ENCODE measurements at places on chromosomes 6 and 20.

GRCh38 chr20:1619861-1620444 lies at the start of gene SIRPB1:
SIRPB1 (minus strand) TSS chr20:1620009; CDS start chr20:1619944, 65 bp downstream.
- no peak for DNase-seq

DNA sequence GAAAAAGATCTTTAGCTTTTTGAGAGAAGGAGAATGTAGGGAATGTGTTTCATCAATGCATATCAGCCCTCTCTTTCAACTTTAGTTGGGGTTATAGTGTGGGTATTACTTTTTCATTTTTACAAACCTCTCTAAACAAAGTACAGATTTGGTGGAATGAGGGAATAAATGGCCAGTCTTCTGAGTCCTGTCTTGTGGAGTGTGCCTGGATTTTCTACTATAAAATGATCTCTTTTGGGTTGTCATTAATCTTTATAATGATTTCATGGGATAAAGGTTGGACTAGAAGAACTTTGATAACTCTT lies 209.3 kb downstream of the RNF144B start:
- no peak for DNase-seq

GRCh38 chr20:12171923-12172524 lies 254.3 kb downstream of the BTBD3 start:
- no peak for DNase-seq

- no peak for DNase-seq
Observed at GRCh38 chr6:25054469-25054868, 118.7 kb upstream of the RIPOR2 start.

- DNase-seq = no peak
Observed at GRCh38 chr6:128727500-128727899, 155.4 kb upstream of the LAMA2 start.

GRCh38 chr20:53091789-53092188 lies 119.6 kb downstream of the TSHZ2 start:
- DNase-seq = no peak

GRCh38 chr20:18645851-18646250 lies 58.0 kb downstream of the DTD1 start:
- DNase-seq = no peak

DNA sequence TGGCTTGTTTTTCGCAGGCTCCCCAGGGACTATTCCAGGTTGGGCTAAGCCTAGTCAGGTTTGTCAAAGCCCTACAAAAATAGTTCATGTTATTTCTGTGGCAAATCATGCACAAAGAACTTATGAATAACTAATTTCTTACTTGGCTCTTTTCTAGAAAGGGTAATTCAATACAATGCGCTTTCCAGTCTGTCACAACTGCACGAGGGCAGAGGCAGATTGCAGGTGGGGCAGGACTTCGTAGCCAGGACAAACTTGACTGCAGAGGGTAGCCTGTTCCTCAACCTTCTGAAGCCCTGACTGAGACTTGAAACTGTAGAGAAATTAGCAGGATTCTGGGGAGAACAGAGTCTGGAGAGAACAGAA lies 253.5 kb downstream of the QKI start:
- DNase-seq = no peak

Data from erythroblast (primary cell).